Activated T-helper 2 cell treated with anti-CD3 and anti-CD28 coated beads, Interferon-gamma antibody, Interleukin-2, Interleukin-4, amounts not matched to agents 10 μg/mL and 5 μg/mL and 100 μg/mL, durations not matched to agents 14 hours and 24 hours and 36 hours (primary cell): ENCODE measurements at places on chromosomes 11 and 22.

GRCh38 chr11:117107701-117108590 lies 9.7 kb upstream of the SIK3 start:
- H3K27ac ChIP-seq, result no peak overlapping the region
- H3K27me3 ChIP-seq, result no peaks in the 10 kb centered on the region
- H3K4me1 ChIP-seq, result no peaks in the 10 kb centered on the region
- H3K36me3 ChIP-seq, result no peaks in the 10 kb centered on the region
- DNase-seq, result no peak

- no peaks in the 10 kb centered on the region for H3K27me3 ChIP-seq
- no peaks in the 10 kb centered on the region for H3K36me3 ChIP-seq
- H3K4me3 ChIP-seq, result no peak overlapping the region
Measured at GRCh38 chr22:42930810-42931420, 73.8 kb upstream of the ARFGAP3 start.

DNA sequence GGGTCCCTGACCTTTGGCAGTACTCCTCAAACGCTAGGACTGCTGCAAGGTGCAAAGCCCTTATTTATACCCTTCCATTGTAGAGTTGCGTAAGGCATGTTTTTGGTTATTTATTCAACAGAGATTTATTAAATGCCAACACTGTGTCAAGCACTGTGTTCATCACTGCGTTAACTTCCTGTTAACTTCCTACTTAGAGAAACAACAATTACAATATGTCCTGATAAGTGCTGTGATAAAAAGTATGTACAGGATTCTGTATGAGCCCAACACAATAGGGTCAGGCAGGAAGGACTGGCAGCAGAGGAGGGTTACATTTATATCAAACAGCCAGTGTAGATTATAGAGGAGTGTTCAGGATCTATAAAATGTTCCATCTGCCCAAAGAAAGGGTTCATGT lies 812.8 kb upstream of the API5 start:
- H3K4me1 ChIP-seq, result no peaks in the 10 kb centered on the region
- no peaks in the 10 kb centered on the region for H3K36me3 ChIP-seq
- H3K4me3 ChIP-seq, result no peak overlapping the region
- no peak overlapping the region for H3K27ac ChIP-seq
- no peaks in the 10 kb centered on the region for H3K27me3 ChIP-seq

- DNase-seq, result no peak
- no peaks in the 10 kb centered on the region for H3K36me3 ChIP-seq
- H3K4me1 ChIP-seq, result no peaks in the 10 kb centered on the region
- H3K27me3 ChIP-seq, result no peaks in the 10 kb centered on the region
Measured at GRCh38 chr22:47789171-47789570, 1026.7 kb downstream of the TBC1D22A start.

DNA sequence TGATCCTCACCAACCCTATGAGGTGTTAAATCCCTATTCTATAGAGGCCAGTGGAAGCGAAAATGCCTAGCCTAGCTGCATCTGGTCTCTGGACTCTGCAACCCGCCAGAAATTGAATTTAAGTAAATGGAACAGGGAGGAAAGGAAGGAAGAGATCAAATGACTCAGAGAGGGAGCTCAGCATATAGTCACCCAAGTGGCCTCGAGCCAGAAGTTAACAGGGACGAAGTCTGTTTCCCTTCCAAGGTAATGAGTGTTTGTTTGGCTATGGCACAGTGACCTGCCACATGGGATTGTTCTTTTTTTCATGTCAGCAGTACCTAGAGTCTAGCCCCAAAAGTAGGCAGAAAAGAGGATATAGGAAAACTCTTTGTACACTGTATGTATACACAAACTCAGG lies 66.3 kb downstream of the PAK1 start:
- H3K27me3 ChIP-seq, result no peaks in the 10 kb centered on the region
- no peak for DNase-seq

DNA sequence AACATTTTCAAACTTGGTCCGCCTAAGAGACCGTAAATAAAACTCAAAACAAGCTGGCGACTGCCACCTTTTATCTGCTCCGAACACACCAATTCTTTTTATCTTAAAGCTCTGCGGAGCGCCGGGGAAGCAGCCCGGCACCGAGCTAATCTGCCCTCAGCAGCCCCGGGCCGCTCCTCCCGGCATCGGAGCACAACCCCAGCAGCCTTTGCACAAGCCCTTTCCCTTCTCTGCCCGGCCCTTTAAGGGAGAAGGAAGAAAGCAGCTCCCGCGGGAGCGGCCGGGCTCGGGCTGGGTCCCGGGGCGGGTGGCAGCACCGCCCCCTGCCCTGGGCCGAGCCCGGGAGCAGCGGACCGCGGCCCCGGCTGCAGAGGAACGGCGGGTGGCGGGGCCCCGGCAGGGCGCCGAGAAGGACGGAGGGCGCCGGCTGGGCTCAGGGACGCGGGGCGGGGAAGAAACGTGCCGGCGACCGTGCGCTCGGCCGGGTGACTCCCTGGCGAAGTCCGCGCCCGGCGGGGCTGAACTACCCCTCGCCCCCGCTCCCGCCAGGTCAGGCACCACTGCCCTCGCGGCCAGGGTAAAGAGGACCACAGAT lies 133.6 kb upstream of the C11orf58 start:
- peaks cover 52% of the 10 kb centered on the region for H3K27me3 ChIP-seq
- peak overlapping the region; percentile 7 for H3K4me3 ChIP-seq
- H3K4me1 ChIP-seq, result peaks cover 13% of the 10 kb centered on the region
- no peak overlapping the region for H3K27ac ChIP-seq

DNA sequence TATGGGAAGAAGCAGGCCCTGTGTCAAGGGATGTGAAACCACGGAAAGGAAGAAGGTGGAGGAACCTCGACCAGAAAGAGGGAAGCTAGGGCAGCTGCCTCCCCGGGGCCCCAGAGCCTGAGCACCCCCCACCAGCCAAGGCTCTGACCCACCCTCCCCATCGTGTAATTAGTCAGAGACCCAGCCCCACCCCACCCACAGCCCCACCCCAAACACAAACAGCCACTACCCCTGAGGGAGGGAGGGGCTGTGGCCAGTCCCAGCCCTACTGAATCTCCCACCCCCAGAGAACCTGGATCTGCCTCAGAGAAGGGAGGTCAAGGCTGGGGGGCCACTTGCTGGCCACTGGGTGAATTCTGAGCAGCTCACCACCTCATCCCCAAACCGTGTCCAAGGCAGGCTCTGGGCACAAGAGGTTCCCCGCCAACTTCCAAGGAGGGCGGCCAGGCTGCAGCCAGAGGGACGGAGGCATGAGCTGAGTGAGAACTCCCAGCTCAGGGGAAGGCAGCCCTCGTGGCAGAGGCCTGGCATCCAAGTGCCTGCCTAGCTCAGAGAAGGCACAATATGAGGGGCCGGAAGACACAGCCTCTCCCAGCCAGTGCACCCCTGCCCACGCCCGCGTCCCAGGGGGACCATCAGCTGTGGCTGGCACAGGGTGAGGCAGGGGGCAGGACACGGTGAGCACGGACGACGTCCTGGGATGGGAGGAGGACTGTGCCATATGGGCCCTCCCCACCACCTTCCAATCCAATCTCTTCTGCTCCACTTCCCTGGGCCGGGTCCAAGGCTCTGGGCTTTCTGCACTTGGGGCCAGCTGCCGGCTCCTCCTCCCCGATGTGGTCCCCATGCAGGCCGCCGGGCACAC lies 2.7 kb downstream of the PLXNB2 start:
- DNase-seq, result no peak
- H3K4me1 ChIP-seq, result peaks cover 6% of the 10 kb centered on the region
- no peak overlapping the region for H3K27ac ChIP-seq
- H3K36me3 ChIP-seq, result no peaks in the 10 kb centered on the region
- H3K27me3 ChIP-seq, result peaks cover 11% of the 10 kb centered on the region

DNA sequence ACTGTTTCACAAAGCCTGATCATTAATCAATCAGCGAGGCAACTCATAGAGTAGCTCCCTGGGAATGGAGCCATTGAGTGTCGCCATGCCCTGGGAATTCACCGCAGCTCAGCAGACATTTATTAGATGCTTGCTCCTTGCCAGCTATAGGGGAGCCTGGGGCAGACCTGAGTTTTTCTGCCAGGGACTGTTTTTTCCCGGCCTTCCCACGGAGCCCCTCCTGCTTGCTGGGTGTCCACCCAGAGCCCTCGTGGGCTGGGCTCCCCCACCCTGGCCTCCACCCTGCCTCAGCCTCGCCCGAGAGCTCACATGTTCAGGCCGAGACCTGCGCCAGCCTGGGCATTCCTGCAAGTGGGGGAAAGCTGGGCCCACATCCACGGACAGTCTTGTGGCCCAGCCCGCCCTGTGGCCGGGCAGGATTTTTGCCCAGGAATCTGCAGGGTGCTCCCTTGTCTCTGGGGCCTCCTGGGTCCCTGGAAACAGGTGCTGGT lies 64.9 kb downstream of the SMIM38 start:
- no peaks in the 10 kb centered on the region for H3K4me1 ChIP-seq
- no peak overlapping the region for H3K27ac ChIP-seq
- no peak for DNase-seq
